CD4-positive, alpha-beta T cell treated with Interleukin-2 at 100 ng/mL for 4 hours (primary cell): ENCODE measurements at places on chromosomes 4 and X.

GRCh38 chr4:4859325-4859798, at the start of gene MSX1:
Gene MSX1, plus strand, starts transcription at chr4:4859665. Its CDS starts 235 bp downstream, at chr4:4859900.
- DNase-seq, result no peak

GRCh38 chr4:183436417-183436816, 8.0 kb upstream of the CDKN2AIP start:
- no peak for DNase-seq

DNA sequence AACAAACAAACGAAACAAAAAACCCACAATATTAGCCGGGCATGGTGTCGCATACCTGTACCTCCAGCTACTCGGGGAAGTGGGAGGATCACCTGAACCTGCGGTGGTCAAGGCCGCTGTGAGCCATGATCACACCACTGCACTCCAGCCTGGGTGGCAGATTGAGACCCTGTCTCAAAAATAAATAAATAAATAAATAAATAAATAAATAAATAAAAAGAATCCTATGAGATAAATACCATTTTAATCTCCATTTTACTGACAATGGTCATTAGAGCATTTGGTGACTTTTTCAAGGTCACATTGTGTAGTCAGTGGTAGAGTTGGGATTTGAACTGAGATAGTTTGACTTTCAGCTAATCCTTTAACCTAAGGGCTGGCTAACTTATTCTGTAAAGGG, 11.4 kb downstream of the TRPC5 start:
- no peak for DNase-seq

DNA sequence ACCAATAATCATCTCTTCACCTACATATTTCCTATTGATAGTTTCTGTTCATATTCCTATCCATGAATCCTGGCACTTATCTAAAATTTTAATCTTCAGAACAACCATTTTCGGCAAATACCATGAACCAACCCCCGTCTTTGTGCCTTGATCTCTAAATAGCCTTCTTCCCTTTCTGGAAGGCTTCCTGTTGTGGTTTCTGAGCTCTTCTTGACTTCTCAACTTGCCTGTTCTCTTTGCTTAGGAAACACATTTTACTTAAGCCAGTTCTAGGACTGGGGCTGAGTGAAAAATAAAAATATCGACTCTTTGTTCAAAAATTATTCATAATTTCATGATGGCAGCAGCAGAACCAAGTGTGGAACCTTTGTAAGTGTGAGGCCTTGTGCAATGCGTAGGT, 882.4 kb downstream of the C4orf33 start:
- DNase-seq, result no peak

- DNase-seq, result no peak
Observed at GRCh38 chr4:157996061-157997028, 176.5 kb downstream of the GASK1B start.

DNA sequence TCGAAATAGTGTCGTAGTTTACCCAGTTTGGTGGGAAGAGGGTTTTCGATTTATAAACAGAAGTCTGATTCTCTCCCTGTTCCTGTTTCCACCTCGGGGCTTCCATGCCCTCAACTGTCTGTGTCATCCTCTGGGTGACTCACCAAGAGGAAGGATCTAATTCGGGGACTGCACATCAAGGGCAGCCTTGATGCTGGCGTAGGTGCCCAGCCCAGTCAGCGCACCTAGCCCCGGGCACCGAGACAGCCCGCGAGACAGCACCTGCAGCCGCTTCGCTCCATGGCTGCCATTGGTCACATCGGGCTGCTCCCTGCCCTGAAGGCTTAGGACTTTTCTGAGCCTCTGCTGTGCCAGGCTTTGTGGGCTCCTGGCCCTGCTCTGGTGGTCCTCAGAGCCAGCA, 7.7 kb downstream of the ABCD1 start:
- DNase-seq, result no peak

DNA sequence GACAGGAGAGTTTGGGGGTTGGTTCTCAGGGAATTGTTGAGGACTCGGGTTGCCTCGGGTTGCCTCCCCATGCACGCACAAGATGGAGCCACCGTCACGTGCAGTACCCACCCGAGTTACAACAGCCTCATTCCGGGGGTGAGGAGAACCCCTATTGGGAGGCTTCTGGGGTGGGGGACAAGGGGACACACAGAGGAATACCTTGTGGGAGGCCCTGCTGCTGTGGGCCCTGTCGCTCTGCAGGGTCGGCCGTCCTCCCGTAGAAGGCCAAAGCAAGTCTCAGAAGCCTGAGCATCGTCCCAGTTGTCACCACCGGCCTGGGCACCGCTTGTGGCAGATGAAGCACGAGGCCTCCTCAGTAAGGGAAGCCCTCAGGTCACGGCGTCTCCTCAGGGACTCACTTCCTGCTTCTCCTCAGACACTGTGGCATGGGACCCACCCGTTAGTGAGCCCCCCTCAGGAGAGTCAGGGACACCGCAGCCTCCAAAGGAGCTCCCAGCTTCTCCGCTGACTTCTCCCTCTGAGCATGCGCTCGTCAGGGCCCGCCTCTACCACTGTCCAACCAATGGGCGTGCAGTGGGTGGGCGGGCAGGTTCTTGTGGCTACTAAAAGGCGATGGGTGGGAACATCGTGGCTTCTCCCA, at the start of gene CT55:
TSS of gene CT55 (minus strand) at position 522 of the 643 bp plus-strand sequence. CDS start at position 295, 227 bp downstream.
- DNase-seq, result no peak

DNA sequence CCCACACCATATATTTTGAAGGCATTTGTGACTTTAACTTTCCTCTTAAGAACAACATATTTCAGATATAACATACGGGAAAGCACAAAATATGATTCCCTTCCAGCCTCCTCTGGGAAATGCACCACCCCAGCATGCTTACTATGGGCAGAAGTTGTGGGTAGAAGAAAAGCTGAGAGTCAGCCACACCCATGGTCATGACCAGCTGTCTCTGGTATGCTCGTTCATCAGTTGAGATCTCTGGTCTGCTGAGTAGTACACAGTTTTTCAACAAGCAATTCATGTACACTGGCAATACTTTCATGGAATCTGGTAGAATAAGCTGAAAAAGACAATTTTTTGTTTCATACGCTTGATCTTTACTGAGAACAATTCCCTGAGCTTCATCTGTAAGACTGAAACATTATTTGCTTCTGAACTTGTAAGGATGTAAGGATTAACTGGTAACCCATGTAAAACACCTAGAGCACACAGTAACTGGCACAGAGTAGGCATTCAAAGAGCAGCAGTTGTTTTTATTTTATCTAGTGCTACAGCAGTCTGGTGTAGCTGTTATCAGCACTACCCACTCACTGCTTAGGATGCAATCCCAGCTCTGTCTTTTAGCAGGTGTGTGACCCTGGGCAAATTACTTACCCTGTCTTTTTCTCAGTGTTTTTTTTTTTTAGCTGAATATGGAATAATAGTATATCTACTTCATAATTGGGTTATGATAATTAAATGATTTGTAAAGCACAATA, 47.6 kb downstream of the METTL14 start:
- DNase-seq, result no peak

DNA sequence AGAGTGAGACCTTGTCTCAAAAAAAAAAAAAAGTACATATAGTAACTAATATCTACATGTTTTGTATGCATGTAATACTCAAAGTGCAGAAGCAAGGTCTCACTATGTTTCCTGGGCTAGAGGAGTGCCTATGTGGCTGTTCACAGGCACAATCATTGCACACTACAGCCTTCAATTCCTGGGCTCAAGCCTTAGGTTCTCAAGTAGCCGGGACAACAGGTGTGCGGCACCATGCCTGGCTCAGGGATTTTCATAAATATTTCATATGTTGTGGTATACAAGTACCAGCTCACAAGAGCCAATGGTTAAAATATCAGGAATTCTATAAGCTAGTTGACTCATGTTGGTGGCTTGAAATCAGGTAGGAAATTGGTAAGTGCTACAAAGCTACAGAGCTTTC, 94.8 kb downstream of the LARP7 start:
- no peak for DNase-seq

DNA sequence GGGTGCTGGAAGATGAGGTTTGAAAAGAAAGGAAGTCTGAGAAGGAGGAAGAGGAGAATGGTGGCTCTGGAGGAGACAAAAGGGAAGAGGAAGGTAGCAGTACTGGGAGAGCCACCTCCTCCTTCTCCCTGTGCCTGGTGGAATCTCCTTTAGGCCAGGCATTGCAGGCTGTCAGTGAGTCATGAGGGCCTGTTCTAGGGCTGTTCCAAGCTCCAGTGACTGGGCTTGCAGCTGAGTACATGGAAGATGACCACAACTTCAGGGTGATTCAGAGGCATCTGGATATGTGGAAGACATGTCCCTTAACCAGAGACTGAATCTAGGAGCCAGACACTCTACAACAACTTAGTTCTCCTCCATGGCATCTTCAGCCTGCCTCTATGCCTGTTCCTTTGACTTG, 107.8 kb downstream of the EFNB1 start:
- no peak for DNase-seq

DNA sequence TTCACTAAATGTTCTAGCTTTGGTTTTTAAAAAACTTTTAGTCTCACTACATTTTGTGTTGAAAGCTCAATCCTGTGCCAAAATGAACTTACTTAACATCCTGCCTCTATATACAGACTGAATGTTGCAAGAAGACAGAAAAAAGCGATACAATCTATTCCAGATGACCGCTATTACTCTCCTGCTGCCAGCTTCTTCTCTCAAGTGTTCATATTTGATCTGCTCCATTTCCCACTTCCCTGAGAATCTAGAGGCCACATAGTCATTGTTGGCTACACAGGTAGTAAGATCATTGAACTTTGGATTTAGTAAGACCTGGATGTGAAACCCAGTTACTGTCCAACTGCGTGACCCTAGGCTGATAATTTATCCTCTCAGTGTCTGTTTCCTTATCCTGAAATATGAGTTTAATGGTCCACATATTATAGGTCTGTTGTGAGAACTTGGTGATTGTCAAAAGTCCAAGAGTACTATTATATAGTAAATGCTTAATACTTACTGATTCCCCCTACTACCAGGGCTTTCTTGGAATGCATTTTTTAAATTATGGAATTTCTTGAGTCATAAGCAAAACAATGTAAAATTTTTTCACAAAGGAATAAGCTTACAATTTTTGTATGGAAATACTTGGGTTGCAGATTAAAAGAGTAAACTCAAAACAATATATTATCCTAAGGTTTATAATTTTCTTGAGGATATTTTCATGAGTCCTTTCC, 976.8 kb upstream of the ADGRL3 start:
- DNase-seq, result no peak

DNA sequence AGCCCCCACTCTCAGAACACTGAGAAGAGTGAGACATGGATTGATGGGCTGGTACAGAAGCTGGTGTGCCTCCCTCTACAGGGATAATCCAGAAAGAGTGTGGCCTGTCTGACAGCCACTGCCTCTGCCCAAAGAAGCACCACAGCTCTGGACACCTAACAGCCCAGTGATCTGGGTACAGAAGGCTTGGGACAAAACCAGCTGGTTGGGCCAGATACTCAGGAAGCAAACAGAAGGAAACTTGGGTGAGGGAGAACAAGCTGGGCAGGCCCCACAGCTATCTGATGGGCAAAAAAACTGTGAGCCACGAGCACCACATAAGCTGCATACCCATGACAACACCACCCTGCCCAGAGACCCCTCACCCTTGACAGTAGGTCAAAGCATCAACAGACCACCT, 46.9 kb downstream of the TMPRSS11F start:
- no peak for DNase-seq

DNA sequence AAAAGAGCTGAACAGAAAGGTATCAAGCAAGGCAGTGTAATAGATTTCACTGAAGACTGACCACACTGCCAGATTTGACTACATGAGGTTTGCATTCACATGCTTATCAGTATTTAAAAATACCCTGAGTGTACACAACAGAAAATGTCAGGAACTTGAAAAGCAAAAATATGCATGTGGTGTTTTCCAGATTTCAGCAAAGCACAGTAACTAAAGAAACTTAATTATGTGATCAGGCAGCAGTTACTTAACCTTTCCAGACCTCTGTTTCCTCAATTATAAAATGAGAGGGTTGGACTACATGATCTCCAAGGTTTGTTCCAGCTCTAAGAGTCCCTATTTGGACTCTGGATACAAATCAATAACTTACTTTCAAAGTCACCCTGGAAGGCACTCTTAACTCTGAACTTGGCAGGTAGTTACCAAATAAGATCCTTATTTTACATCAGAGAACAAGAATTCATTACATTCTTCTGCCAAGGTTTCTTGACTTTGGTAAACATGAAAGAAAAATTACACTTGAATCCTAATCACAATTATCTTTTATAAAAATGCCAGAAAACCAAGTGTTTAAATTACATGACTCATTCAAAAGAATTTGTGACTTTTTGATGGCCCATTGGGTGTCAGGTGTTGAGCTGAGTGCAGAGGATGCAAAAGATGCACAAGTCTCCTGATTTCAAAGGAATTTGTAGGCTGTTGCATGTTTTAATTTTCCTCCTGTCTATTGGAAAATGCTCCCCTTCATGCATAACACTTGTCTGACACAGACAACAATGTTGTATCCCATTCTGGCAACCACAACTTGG, 241.6 kb downstream of the MGST2 start:
- DNase-seq, result no peak

GRCh38 chr4:101921370-101921769, 130.8 kb downstream of the BANK1 start:
- DNase-seq, result no peak

GRCh38 chr4:137451172-137451825, 81.0 kb downstream of the PCDH18 start:
- no peak for DNase-seq

- DNase-seq, result no peak
Observed at GRCh38 chr4:3434881-3435685, 6.7 kb upstream of the HGFAC start.

DNA sequence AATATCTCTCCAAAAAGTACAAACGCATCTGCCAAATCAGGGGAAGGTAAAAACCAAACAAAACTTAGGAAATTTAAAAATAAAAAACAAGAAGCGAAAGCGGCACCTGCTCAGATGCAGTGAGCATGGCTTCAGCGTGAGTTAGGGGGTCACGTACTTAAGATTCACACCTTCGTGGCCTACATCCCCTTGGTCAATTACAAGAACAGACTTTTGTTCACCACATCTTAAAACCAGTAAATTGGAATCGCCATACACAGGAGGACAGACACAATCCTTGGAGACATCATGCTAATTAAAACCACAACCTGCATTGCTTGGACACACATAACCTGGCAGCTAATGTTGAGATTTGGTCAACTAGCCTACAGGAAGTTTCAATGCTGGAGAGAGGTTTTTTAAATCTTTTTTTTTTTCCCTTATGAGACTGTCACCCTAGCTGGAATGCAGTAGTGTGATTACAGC, 12.5 kb upstream of the SEL1L3 start:
- DNase-seq, result no peak

DNA sequence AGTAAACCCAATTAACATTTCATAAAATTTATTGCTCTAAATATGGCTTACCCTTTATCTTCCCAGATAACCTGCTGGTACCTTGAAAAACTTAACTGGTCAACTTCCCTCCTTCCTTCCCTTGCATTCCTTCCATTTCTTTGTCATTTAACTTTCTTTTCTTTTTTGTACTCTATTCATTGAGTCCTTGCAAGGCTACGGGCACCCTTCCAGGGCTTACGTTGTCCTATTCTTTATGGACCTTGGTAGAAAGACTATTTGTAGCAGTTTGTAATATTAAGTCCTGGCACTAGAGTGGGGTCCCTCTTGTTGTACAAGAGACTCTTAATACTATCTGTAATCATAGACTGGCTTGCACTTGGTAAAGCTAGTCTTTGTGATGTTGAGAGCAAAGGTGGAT, 8.0 kb upstream of the GATB start:
- DNase-seq, result no peak

- DNase-seq, result no peak
Observed at GRCh38 chr4:23929248-23929647, 39.4 kb upstream of the PPARGC1A start.
